ENCODE measurements at places on chromosomes 3 and 15. TPM values are rescaled to one million over a fixed set of nuclear protein-coding genes. Genes with fewer than 3 reads are reported as not detected.

DNA sequence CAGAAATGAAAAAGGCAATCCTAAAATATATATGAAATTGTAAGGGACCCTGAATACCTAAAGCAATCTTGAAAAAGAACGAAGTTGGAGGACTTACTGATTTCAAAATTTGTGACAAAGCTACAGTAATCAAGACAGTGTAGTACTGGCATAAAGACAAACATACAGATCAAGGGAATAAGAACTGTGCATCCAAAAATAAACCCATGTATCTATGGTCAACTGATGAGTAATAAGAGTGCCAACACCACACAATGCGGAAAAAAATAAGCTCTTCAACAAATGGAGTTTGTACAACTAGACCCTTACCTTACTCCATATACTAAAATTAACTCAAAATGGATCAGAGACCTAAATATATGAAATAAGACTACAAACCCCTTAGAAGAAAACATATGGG lies 29.6 kb downstream of the GSK3B start:
- no peak for DNase-seq

SERPINI2 gene
- not detected for total RNA-seq

CPNE9 gene
- 0.31 TPM for total RNA-seq

MYRIP gene
- 0.49 TPM for total RNA-seq

GRCh38 chr3:142808103-142808917 lies 80.6 kb downstream of the PCOLCE2 start:
- DNase-seq, result no peak

DNA sequence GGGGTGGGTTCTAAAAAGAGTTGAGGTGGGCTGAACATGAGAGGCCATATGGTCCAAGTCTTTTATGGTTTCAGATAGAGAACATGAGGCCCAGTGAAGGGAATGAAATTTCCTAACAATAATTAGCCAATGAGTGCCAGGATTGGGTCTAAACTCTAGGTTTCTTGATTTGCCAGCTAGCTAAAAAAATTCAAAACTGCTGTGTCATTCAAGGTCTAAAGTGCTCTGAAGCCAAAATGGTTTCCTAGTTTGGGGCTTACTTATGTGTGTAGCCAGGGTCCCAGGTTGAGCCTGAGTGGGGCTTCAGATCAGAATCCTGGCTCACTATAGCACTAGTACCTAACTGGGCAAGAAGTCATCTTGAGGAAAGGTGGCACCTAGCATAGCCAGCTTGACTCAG lies 55.3 kb upstream of the SYN2 start:
- no peak for DNase-seq

IL17RB gene
- total RNA-seq, result 0.33 TPM

GRCh38 chr15:51172193-51172592 lies 77.5 kb upstream of the TNFAIP8L3 start:
- no peak for DNase-seq

CIP2A gene
- total RNA-seq, result 13.3 TPM

- DNase-seq, result no peak
These were observed 59.4 kb downstream of the B3GNT5 start for GRCh38 chr3:183312433-183312832.

DNA sequence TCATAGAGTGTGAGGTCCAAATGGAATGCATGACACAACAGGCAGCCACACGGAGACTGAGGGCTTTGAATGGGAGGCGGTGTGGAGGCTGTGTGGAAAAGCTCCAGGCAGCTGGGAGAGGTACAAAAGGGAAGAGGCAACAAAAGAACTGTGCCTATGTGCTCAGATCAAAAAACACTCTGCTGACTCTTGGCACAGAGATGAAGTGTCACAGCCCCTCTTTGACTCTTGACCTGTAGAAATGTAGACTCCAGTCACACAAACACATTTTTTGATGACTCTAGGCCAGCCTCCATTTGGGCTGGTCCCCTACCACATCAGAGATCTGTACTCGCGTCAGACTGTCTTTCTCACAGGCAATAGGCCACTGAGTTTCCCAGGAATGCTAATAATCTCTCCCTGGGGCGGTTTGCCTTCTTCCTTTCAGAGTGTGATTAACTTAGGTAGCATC lies 456.0 kb downstream of the TUSC7 start:
- no peak for DNase-seq

DNA sequence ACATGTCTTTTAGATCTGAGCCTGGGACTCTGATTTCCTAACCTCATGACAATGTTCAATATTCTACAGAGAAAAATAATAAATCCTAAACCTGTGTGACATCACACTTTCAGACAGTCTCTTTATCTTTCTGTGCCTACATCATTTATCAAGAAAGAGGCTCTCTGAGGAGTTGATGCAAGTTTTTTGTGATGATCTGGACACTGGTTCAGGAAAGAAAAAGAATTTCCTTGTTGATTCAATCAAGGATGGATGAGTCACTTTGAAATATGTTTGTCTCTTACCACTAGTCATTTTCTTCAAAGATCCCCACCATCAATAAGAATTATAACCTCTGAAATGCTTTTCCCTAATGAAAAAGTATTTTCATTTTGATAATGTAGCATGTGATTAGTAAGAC lies 404.6 kb downstream of the WDR72 start:
- no peak for DNase-seq

DNA sequence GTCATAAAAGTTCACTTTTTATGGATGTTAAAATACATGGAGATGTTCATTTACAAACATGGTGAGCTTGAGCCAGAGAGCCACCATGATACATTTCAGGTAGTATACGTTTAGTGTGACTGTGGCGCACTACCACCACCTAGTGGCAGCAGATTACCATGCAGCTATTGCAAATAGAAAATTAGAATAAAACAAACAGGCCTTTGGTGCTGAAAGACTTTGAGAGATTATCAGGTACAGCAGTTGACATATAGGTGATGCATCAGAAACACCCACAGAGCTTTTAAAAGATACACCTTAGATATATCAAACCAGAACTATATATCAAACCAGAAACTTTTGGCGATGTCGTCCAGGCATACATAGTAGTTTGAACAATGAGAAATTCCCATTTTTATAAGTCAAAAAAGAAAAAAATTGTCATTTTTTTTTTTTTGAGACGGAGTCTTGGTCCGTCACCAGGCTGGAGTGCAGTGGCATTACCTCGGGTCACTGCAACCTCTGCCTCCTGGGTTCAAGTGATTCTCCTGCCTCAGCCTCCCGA lies 42.0 kb upstream of the ICE2 start:
- DNase-seq, result peak; percentile 75

GRCh38 chr3:147161833-147162232 lies 244.5 kb downstream of the ZIC4 start:
- DNase-seq, result no peak

GP9 gene
- total RNA-seq, result 1.5 TPM

DNA sequence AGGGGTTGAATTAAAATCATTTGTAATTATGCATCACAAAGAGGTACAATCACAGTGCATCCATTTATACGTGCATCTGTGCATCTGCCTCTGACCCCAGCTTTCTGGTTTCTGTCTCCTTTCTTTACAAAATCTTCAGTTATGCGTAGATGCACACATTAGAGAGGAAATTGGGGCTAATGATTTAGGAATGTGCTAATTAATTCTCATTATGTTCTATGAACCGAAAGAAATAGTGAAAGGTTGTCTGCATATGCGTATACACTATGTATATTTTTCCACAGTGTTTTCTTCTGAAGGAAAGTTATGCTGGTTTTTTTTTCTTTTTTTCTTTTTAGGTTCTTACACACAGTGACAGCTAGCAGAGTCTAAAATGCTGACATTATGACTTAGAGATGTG lies 71.6 kb downstream of the SAMMSON start:
- no peak for DNase-seq

Measured in endothelial cell (in vitro differentiated cells).